ENCODE measurements at places on chromosomes 2 and 18. TPM values are rescaled to one million over a fixed set of nuclear protein-coding genes. Genes with fewer than 3 reads are reported as not detected.

Gene MOCOS
- 0.16 TPM for total RNA-seq

Gene C2orf81
- 0.62 TPM for total RNA-seq

Gene RGPD3
- total RNA-seq: 0.94 TPM

DNA sequence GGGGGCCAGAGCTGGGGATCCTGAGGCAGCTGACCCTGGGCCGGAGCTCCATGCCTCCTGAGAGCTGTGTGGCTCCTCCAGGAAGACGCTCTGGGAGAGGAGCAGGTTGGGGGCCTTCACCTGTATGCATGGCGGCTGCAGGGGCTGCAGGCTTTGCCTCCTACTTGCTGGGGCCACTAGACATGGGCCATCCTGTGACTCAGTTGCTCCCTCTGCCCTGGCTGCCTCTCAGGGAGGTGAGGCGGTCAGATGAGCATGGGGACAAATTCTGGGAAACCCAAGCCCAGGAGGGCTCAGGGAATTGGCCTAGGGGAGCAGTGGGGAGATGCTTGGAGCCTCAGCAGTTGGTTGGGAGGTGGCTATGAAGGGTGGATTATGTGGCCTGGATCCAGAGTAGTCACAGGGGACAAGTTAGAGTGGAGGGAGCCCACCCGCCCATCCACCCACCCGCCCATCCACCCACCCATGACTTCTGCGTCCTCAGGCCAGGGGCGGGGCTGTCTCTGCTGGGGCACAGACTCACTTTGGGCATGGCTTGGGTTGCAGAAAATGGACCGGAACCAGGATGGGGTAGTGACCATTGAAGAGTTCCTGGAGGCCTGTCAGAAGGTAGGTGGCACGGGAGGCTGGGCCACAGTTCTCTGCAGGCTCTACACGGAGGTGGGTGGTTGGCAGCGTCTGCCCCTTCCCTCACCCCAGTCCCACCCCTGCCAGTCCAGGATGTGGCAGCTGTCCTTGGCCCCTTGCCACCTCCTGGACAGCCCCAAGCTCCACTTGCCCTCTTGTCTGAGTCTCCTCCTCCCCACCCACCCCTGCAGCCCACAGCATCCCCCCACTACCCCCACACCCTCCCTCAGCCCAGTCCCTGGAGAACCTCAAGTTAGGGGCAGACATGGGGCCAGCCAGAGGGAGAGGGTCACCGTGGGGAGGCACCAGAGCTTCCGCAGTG is 19.5 kb upstream of the FAHD2A start:
- no peak for DNase-seq

DNA sequence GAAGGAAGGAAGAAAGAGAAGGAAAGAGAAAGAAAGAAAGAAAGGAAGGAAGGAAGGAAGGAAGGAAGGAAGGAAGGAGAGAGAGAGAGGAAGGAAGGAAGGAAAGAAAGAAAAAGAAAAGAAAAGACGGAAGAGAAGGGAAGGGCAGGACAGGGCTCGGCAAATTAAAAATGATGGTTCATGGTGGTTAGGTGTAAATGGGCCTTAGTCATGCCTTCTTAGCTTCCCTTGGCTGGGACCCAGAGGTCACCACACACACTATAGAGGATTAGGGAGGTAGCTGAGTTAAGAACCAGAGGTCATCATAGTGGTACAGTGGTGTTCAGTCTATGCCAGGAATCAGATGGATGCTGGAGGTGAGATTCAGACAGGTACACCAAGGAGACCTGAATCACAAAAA is 9.3 kb upstream of the ATL2 start:
- no peak for DNase-seq

DNA sequence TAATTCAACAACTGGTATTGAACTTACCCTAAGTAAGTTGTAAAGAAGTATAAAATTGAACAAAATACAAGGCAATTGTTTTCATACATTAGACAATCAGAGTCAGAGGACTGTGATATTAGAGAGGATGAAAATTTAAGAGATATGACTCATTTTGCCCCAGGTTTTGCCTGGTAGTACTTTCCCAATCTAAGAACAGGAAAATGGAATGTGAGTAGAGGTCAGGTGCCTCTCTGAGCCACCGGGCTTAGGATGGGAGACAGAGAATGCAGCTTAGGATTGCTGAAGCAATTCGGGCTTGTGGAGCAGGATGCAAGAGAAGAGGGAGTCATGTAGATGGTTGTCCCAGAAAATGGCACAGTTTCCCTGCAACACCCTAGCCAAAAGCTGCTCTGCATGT is 219.7 kb upstream of the CHST9 start:
- DNase-seq: no peak

DNA sequence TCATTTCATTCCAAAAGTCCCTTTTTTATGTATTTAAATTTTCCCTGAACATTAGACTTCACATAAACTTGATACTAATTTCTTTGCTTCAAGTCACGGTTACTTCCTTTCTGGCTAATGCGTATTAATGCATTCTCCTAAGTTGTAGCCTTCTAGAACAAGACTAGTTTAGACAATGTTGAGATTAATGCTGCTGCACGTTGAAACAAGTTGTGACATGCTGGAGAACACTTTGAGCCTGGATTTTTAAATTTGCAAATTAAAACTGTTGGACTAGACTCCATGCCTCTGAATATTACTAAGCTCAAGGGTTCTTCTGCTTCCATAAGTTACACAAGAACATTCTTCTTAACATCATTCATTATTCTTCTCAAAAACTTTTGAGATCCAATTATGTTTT is 29.1 kb downstream of the ID2 start:
- DNase-seq: no peak

- DNase-seq: no peak
Measured at GRCh38 chr2:207090389-207090788, 75.4 kb downstream of the KLF7 start.

GRCh38 chr2:106853631-106854030 is 32.3 kb downstream of the ST6GAL2 start:
- DNase-seq: no peak

DNA sequence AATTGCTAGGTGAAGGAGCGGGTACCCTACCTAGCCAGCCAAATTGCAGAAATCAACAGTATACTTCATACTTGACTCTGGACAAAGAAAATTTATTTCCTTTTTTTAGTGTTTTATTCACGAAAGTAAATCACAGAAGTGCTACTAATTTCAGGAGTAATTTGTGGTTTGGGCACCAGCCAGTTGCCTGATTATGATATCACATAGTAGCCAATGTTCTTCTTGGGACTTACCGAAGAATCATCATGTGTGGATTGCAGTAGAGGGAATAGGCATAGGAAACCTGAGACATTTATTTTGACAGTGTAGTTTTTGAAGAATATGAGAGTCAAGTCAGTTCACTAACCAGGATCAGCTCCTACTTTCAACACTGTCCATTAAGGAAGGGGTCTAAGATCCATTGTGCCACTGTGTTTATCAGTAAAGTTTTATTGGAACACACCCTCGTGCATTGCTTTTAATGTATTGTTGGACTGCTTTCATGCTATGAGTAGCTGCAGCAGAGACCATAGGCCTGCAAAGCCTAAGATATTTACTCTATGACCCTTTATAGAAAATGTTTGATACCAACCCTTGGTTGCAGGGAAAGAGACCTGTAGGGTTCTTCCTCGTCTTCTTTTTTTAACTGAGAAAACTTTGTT is 32.1 kb downstream of the TNFRSF11A start:
- DNase-seq: no peak

DNA sequence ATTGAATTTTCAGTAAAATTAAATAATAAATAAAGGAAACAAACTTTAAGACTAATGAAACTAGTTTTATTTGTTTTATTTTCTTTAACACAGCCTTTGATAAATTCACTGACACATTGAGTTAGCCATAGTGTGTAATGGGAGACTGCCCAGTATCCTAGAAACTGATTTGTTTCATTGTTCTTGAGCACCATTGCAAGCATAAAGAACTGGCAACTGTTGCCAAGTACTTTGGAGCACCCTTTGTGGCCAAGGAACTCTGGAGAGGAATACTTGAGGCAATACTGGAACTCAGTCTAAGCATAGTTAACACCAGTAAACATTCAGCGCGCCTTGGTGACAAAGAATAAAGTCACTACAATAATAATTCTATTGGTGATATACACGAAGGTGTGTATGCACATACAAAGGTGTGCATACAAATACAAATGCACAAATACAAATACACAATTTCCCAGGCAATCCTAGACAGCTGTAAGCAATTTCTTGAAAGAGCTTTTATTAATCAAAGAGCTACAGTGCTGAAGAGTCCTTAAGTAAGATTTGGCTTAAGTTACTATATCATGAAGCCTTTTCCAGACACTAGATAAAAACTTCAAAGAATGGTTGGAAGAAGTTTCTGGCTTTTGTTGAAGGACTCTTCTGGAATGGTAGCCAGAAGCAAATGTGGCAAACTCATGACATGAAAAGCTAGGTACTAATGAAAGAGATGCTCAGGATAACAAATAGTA is 1371.2 kb downstream of the LRP1B start:
- no peak for DNase-seq

GRCh38 chr2:240954436-240955305 is 43.7 kb upstream of the SNED1 start:
- DNase-seq: no peak

GRCh38 chr2:170846314-170846713 is 29.6 kb downstream of the GAD1 start:
- no peak for DNase-seq

DNA sequence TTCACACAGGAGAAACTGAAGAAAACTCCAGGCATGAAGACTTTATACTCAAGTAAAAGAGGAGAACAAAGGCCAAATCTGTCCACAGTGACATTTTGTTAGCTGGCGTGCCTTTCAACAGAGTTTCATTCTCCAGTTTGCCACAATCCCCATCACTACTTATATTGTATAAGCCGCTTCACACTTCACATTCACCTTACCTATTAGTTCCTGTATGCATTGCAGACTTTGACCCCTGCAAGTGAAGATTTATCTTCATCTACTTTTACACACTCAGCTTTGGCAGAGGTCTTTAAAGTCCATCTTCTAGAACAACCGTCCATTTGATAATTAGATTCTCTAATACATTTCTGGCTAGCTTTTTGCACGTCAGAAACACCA is 56.8 kb upstream of the TANK start:
- no peak for DNase-seq

DNA sequence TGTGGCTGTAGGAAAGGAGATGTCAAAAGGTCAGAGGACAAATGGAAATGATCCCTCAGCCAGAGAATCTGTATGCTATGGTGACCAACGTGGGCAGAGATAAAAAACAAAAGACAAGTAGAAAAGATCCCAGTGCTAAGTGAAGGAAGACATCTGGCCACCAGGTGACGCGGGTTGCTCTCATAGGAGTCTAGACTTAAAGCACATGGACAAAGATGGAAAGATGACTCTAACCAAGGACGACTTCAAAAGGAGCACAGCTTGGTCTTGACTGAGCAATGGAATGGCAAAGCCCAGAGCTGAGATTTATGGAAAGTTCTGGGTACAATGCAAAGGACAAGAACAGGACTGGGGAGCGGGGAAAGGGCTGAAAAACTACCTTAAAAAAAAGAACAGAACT is 96.8 kb downstream of the CLIP4 start:
- no peak for DNase-seq

DNA sequence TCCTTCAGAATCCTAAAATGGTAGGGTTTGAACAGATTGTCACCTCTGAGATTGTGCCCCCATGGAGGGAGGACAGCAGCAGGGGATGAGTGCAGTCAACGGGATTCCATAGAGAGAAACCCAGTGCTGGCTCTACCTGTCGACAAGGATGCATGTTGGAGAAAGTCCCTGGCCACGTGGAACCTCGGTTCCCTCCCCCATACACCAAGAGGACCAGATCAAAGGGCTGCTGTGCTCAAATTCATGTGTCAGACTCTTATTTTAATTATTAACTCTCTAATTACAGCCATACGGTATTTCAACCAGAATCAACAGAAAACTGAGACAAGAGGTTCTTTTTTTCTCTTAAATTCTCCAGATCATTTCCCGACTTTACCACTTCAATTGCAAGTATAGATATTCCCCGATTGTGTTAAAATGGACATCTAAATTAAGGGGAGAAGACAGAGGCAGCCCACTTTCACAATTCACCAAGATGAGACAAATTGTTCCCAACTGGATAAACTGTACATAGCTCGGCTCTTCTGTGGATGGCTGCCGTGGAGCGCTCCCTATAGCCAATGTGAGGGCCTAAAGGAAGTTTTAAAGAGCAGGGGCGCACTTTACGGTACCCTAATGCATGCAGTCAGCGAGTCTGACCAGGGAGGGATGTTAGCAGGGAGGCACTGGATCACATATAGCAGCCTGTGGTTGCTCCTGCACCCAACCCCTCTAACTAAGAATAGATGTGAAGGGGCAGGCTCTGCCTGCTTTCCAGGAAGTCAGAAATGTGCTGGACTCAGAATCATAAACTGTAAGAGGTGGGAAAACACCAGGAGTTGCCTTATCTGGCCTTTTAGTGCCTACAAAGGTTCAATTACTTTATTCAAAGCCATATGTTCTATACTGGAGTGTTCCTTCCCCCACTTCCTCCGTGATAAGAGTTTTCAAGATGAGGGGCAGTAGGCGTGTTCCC is 123.1 kb downstream of the CACNB4 start:
- no peak for DNase-seq

DNA sequence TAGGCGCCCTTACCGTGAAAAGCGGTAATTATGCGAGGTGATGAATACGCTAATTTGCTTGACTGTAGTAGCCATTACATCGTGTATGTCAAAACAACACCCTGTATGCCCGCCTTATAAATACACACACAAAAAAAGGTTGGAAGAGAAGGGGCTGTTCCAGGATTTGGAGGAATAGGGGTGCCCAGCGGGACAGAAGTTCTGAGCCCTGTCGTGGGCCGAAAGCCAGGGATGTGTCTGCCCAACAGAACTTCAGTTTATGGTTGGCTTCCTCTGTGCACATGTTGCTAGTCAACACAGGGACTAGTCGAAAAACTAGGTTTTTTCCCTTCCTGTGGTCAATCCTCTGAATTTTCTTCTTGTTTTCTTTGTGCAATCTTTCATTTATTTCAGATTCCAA is 182.5 kb downstream of the ACKR3 start:
- DNase-seq: no peak

GRCh38 chr2:240452462-240453256 is 17.2 kb downstream of the GPC1 start:
- DNase-seq: peak; percentile 61

DNA sequence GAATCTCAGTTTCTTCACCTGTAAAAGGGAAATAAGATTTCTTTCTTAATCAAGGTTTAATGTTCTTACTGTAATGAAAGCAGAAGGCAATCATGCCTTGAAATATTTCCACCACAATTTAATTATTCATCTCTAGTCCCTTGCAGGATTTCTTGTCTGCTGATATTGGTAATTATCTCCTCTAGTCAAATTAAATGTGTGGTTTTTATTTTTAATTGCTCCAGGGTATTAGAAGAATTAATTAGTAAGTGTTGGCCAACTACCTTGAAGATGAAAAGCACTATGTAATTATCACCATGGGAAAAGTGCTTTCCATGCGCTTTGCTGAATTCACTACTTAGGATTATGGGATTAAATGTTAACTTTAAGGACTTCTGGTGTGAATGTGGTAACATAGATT is 8.7 kb upstream of the LAPTM4A start:
- no peak for DNase-seq

Data from occipital lobe (tissue), 3 donors.